Smooth muscle cell of trachea (primary cell): ENCODE measurements at places on chromosomes 4 and X. TPM values are rescaled to one million over a fixed set of nuclear protein-coding genes. Genes with fewer than 3 reads are reported as not detected.

Gene MMRN1
- total RNA-seq: 1.6 TPM in 1 of 2 replicates, not detected in the other

Gene CSAG3
- total RNA-seq: not detected in 2 replicates

Gene FMR1NB
- total RNA-seq: not detected in 2 replicates

Gene GIMD1
- total RNA-seq: not detected in 2 replicates

Gene KLHL4
- total RNA-seq: under 0.01 and 0.58 TPM in 2 replicates

Gene GAGE12F
- not detected in 2 replicates for total RNA-seq

Gene TEC
- total RNA-seq: 1.5 and 3.8 TPM in 2 replicates

Gene DCLK2
- 13.5 and 16.2 TPM in 2 replicates for total RNA-seq

Gene MAGEA10
- total RNA-seq: not detected in 2 replicates

Gene GALNTL6
- not detected in 2 replicates for total RNA-seq

Gene HSD17B13
- 0.15 and 0.17 TPM in 2 replicates for total RNA-seq

Gene PRSS12
- 93.1 and 158 TPM in 2 replicates for total RNA-seq

Gene PLP1
- total RNA-seq: 0.44 and 1.5 TPM in 2 replicates

Gene TMPRSS11D
- under 0.01 TPM in 1 of 2 replicates, not detected in the other for total RNA-seq

Gene MND1
- total RNA-seq: 2.2 and 13.1 TPM in 2 replicates

Gene SPARCL1
- 1.2 and 1.3 TPM in 2 replicates for total RNA-seq

Gene NXT2
- 9.8 and 19.9 TPM in 2 replicates for total RNA-seq

Gene DGKK
- not detected in 2 replicates for total RNA-seq
